ENCODE measurements at places on chromosomes 13 and 19. TPM values are rescaled to one million over a fixed set of nuclear protein-coding genes. Genes with fewer than 3 reads are reported as not detected.

The MCEMP1 gene
- total RNA-seq = not detected

The SCEL gene
- total RNA-seq = not detected

The HSPH1 gene
- 79.6 TPM for total RNA-seq

The KISS1R gene
- total RNA-seq = not detected

The LPAR6 gene
- total RNA-seq = 14.2 TPM

The PRODH2 gene
- not detected for total RNA-seq

The CLDND2 gene
- total RNA-seq = not detected

The PODNL1 gene
- under 0.01 TPM for total RNA-seq

All from uterine smooth muscle cell (primary cell).